Naive thymus-derived CD8-positive, alpha-beta T cell (primary cell): ENCODE measurements at places on chromosomes 6 and 20. TPM values are rescaled to one million over a fixed set of nuclear protein-coding genes. Genes with fewer than 3 reads are reported as not detected.

- no peaks in the 10 kb centered on the region for H3K36me3 ChIP-seq
- DNase-seq: no peak
- no peak overlapping the region for H3K27ac ChIP-seq
These were observed 348.8 kb upstream of the SPTLC3 start for GRCh38 chr20:12659942-12660341.

- peak; percentile 61 for DNase-seq
- H3K27me3 ChIP-seq: peaks cover 64% of the 10 kb centered on the region
- H3K36me3 ChIP-seq: no peaks in the 10 kb centered on the region
- peak overlapping the region; percentile 74 for H3K27ac ChIP-seq
These were observed 92.0 kb upstream of the PRDM1 start for GRCh38 chr6:105994118-105994590.

Gene KCNG1
- total RNA-seq: 1.8 TPM

DNA sequence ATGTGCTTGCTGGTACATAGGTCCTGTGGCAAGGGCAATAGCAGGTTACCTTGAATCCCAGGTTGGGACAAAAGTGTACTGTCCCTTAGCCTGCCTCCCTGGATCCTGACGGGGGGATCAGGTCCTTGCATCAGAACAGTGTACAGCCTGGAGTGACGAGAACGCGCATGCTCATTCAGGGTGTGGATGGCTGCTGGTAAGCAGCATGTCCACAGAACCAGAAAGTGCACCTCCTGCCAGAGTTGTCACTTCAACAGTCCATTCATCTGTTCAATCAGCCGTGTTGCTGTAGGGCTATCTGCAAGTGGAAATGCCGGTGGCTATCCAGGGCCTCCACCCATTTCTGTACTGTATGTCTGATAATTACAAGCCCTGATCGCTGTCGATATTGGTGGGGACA is 236.3 kb upstream of the SOX4 start:
- no peaks in the 10 kb centered on the region for H3K36me3 ChIP-seq
- no peaks in the 10 kb centered on the region for H3K27me3 ChIP-seq
- H3K27ac ChIP-seq: no peak overlapping the region
- no peak for DNase-seq
- H3K4me1 ChIP-seq: no peaks in the 10 kb centered on the region

- peaks cover 21% of the 10 kb centered on the region for H3K4me1 ChIP-seq
- H3K36me3 ChIP-seq: peaks cover under 1% of the 10 kb centered on the region
- H3K4me3 ChIP-seq: peak overlapping the region; percentile 71
- no peak for DNase-seq
These were observed 42.9 kb downstream of the NHSL1 start for GRCh38 chr6:138456401-138456790.

DNA sequence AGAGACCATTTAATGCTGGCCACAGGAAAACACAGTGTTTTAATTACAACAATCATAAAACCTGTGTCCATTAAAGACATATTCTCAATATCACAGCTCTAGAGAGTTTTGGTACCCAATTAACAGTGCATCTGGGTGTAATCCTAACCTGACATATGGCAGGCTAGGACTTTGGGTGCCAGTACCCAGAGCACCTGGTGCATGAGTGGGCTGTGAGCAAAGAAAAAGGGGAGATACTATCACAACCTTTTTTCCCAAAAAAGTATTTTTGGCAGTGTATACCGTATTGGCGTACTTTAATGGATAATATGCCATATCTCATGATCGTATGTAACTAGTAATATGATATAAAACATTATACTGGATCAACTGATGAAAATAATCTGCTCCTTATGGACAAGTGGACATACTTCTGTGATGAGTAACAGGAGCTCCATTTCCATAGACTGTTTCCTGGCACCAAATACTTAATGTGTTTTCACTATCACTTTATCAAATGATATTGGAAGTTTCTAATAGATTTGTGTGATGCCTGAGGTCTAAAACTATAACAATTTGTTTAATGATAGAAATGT is 91.7 kb downstream of the COL19A1 start:
- H3K4me3 ChIP-seq: no peak overlapping the region
- H3K4me1 ChIP-seq: no peaks in the 10 kb centered on the region
- no peak overlapping the region for H3K27ac ChIP-seq
- peaks cover 2% of the 10 kb centered on the region for H3K27me3 ChIP-seq
- no peak for DNase-seq

Gene IP6K3
- not detected for total RNA-seq

Gene TRIM31
- not detected for total RNA-seq

Gene MOXD1
- 0.22 TPM for total RNA-seq

DNA sequence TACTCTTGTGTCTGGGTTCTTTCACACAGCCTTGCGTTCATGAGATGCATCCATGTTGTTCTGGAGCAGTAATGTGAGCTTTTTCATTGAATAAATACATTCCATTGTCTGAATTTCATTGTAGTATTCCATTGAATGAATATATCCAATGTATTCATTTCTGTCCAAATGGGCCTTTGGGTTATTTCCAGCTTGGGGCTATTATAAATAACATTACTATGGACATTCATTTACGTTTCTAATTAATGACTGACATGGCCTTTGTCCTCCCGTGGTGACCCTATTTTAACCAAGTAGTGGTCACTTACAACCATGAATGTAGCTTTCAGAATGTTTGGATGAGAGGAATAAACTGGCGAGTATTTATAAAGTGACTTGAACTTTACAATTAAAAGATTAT is 30.1 kb upstream of the NAA20 start:
- no peak for DNase-seq
- H3K27ac ChIP-seq: no peak overlapping the region
- H3K36me3 ChIP-seq: no peaks in the 10 kb centered on the region
- no peaks in the 10 kb centered on the region for H3K4me1 ChIP-seq

GRCh38 chr20:56345911-56346310 is 12.9 kb upstream of the FAM210B start:
- H3K4me3 ChIP-seq: no peak overlapping the region
- no peaks in the 10 kb centered on the region for H3K36me3 ChIP-seq
- peaks cover 48% of the 10 kb centered on the region for H3K27me3 ChIP-seq
- DNase-seq: no peak

Gene C6orf52
- 1.2 TPM for total RNA-seq

- H3K27ac ChIP-seq: no peak overlapping the region
- peaks cover 3% of the 10 kb centered on the region for H3K36me3 ChIP-seq
- H3K4me3 ChIP-seq: no peak overlapping the region
- no peaks in the 10 kb centered on the region for H3K27me3 ChIP-seq
- no peak for DNase-seq
These were observed 675.7 kb upstream of the AGPAT4 start for GRCh38 chr6:161949531-161949930.

- no peaks in the 10 kb centered on the region for H3K4me1 ChIP-seq
- no peak overlapping the region for H3K27ac ChIP-seq
- H3K27me3 ChIP-seq: no peaks in the 10 kb centered on the region
- no peaks in the 10 kb centered on the region for H3K36me3 ChIP-seq
These were observed 23.2 kb upstream of the PTCHD4 start for GRCh38 chr6:48134246-48134645.

DNA sequence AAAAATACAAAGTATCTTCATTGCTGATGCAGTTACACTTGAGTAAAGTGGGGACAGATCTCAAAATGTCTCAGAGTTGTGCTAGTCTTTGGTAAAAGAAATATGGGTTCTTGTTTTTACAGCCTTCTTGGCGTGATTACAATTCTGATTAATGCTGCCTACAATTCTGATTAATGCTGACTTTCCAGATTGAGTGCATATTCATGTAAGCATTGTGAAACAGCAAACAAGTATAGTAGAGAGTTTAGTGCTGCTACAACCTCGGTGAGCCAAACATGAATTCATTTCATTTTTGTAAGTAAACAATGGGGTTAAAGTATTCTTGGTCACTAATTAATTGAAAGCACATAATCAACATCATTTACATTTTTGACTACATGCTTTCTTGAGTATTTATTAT is at the start of gene DEFB113:
Gene DEFB113 (minus strand): TSS at position 21 of the 400 bp plus-strand sequence. CDS start 0 bp downstream, at position 21.
- H3K4me1 ChIP-seq: no peaks in the 10 kb centered on the region
- no peak for DNase-seq
- H3K36me3 ChIP-seq: no peaks in the 10 kb centered on the region
- H3K27ac ChIP-seq: no peak within 1 kb of the TSS
- H3K27me3 ChIP-seq: no peaks in the 10 kb centered on the region

GRCh38 chr6:33304216-33304615 is 5.5 kb upstream of the RGL2 start:
- H3K27ac ChIP-seq: no peak overlapping the region
- H3K27me3 ChIP-seq: no peaks in the 10 kb centered on the region
- H3K36me3 ChIP-seq: peaks cover 4% of the 10 kb centered on the region
- H3K4me1 ChIP-seq: peaks cover 59% of the 10 kb centered on the region
- DNase-seq: no peak
- H3K4me3 ChIP-seq: no peak overlapping the region

DNA sequence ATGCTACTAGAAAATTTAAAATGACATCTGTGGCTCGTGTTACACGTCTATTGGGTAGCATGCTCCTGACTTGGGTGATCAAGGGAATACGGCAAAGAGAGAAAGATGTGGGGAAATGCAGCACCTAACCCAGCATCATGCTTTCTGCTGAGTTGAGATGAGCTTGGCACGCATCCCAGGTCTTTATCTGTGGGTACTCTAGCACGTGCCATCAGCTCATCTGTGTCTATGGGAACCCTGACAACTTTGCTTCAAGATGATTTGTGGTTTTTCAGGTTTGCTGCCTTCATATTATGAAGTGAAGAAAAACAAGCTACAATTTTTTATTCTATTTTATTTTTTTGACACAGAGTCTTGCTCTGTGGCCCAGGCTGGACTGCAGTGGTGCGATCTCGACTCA is 21.0 kb downstream of the RNASET2 start:
- peak overlapping the region; percentile 75 for H3K27ac ChIP-seq
- peaks cover 17% of the 10 kb centered on the region for H3K4me1 ChIP-seq
- no peaks in the 10 kb centered on the region for H3K27me3 ChIP-seq
- H3K36me3 ChIP-seq: no peaks in the 10 kb centered on the region

- H3K4me3 ChIP-seq: peak overlapping the region; percentile 65
- peaks cover 2% of the 10 kb centered on the region for H3K4me1 ChIP-seq
- no peak for DNase-seq
- no peaks in the 10 kb centered on the region for H3K36me3 ChIP-seq
- H3K27ac ChIP-seq: no peak overlapping the region
- H3K27me3 ChIP-seq: peaks cover 34% of the 10 kb centered on the region
These were observed 1.8 kb downstream of the EPHA7 start for GRCh38 chr6:93417421-93418013.
